Stimulated activated CD4-positive, alpha-beta T cell treated with anti-CD3 and anti-CD28 coated beads, Interleukin-15, amount 100 ng/mL, for 48 hours (primary cell): ENCODE measurements at places on chromosomes 16 and 17.

DNA sequence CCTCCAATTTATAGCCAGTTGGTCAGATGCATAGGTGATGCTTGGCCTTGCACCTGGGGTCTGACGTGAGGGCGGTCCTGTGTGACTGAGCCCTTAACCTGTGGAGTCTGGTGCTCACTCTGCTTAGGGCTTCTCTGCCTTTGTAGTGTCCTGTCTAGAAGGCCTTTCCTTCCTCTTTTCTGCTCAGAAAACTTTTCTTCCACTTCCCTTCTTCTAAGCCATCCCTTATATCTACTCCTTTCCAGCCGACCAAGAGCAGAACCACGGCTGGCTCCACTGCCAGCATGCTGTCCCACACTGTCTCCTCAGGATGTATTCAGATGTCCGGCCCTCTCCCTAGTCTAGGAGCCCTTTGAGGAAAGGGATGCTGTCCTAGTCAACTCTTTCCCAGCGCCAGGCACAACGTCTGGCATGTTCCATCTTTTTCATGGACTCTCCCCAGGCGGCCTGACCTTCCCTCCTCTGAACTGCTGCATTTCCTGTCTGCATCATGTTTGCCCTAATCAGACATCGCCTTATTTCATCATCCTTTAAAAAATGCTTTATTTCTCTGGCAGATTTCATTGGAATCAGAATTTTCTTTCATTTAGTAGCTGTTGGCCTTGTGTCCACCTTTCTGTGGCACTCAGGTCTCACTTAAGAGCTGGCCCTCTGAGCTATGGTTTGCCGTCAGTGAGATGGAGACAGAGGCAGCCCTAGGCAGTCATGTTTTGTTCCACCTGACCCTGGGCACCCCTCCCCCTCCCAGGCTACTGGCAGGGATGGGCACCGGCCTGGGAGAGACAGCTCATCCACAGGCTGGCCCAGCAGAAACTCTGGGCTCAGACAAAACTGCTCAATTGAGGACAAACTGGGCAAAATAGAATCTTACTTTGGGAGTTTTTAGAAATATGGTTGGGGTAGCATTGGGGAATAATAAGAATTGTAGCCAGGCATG is 15.5 kb upstream of the BRCA1 start:
- no peak for DNase-seq

DNA sequence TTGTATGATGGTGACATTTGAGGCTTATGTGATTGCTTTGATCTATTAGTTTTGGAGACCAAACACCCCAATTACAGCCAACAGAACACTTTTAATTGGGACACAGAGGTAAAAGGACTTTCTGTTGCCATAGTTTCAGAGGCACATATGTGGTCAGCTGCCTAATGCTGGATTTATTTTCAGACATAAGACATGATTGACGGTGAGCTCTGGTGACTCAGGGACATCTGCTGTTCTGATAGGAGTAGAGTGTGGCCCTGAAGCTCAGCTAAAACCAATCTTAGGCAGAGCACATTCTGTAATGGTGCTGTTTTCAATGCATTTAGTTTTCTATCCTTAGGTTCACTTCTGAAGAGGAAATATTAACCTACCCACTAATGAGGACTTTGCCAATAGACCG is 247.1 kb downstream of the UTP18 start:
- DNase-seq = no peak

DNA sequence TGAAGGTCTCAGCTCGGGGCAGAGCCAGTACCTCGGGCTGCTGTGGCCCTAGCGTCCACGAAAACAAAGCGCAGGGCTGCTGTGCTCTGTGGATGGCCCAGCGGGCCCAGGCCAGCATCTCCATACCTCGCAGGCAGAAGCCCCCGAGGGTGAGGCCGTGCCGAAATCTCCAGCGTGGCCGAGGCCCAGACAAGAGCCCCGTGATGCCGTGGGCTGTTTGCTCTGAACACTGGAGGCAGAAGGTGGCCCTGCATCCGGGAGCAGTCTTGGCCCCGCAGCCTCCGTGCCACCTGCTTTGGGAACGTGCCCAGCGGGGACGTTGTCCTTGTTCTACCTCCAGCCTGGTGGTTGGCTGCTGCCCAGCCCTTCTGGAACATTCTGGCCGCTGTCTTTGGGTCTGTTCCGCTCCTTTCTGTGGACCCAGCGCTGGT is 121.4 kb downstream of the BANP start:
- no peak for DNase-seq

- no peak for DNase-seq
These were observed 5.3 kb upstream of the EIF4A3 start for GRCh38 chr17:80152081-80152702.

DNA sequence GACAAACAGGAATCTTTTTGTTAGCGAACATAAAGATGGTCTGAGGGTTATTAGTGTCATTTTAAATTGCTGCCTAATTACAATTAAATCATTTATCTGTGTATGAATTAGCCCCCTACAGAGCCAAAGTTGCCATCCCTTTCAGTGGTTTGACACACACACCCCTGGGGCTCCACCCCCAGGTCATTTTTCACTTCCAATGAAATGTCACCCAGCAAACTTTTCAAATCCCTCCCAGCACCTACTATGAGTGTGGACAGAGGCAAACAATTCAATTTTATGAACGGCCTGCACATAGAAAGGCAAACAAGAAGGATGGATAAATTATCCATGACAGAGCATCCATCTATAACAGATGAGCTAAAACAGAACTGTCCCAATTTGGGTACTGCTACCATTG is 2.4 kb downstream of the MYH10 start:
- no peak for DNase-seq

GRCh38 chr17:78621720-78622490 is 44.7 kb upstream of the DNAH17 start:
- DNase-seq = no peak

DNA sequence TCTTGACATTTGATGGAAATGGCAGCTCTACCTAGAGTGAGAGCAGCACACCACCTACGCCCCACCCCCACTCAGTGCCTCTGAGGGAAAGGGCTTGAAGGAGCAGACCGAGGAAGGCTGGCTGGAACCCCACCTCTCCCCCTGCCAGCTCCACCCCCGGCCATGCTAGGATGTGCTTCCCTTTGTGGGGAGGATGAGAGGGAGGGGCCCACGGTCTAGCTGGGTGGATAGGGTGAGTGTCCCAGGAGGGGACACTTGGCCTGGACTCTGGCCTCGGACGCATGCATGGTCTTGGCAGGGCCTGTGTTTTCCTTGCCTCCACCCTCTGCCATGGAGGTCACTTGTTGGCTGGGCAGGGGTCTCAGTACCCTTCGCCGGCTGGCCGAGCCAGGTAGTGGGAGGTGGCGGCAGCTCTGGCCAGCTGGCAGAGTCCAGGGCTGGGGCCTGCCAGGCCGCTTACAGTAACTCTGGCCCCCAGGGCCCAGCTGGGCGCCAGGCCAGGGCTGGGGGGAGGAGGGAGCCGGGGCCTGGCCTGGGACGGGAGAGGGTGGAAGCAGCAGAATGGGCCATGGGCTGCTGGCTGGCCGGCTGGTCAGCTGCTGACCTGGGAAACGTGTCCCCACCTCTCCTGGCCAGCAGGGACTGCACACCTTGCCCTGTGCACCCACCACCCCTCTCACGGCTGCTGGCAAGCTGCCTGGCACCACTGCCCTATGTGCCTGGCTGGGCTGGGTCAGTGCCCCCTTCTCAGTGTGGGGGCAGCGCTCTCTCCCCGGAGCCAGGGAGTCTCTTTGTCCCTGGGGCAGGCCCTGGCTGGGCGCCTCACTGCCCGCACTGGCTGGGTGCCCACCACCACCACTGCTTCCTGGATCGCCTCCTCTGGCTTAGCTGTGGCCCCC is 23.0 kb downstream of the RARA start:
- DNase-seq = no peak

DNA sequence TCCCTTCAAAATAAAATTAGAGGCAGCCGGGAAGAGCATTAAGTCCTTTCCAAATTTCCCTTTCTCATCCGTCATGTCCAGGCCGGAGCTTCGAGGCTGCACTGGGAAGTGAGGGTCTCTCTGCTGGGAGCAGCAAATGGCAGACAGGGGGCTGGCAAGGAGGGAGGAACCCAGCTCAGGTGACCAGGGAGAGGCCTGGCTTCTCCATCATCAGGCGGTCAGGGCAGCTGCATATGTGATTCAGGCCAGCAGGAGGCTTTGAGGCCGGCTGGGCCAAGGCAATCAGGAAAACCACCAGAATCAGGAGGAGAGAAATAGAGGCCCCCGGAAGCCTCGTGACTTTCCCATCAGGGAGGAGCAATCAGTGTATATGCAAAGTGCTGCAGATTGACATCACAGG is 85.0 kb upstream of the RPL38 start:
- DNase-seq = no peak

DNA sequence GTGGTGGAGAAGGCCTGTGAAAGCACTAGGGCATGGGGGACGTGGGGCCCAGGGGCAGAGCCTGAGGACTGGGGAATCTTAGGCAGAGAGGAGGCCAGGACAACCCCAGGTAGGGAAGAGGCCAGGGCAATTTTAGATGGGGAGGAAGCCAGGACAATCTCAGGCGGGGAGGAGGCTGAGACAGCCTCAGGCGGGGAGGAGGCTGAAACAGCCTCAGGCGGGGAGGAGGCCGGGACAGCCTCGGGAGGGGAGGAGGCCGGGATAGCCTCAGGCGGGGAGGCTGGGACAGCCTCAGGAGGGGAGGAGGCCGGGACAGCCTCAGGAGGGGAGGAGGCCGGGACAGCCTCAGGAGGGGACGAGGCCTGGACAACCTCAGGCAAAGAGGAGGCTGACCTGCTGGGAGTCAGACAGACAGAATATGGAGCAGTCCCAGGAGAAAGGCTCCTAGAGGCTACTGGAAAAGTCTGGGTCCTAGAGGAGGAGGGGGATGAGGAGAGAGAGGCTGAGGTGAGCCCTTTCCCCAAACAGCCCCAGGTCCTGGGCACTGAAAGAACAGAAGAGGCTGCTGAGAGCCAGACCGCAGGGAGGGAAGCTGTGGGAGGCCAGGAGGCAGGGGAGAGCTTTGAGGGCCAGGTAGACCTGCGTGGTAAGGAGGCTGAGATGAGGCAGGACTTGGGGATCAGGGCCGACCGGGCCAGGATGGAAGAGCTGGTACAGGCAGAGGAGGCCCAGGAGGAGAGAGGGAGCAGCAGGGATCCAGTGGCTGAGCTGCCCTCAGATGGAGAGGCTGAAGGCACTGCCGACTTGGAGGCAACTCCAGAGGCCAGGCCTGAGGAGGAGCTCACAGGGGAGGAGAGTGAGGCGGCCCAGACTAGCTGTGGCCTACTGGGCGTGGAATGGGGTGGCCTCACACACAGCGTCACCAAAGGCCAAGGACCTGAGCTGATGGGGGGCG is 1.6 kb downstream of the APOBR start:
- no peak for DNase-seq

DNA sequence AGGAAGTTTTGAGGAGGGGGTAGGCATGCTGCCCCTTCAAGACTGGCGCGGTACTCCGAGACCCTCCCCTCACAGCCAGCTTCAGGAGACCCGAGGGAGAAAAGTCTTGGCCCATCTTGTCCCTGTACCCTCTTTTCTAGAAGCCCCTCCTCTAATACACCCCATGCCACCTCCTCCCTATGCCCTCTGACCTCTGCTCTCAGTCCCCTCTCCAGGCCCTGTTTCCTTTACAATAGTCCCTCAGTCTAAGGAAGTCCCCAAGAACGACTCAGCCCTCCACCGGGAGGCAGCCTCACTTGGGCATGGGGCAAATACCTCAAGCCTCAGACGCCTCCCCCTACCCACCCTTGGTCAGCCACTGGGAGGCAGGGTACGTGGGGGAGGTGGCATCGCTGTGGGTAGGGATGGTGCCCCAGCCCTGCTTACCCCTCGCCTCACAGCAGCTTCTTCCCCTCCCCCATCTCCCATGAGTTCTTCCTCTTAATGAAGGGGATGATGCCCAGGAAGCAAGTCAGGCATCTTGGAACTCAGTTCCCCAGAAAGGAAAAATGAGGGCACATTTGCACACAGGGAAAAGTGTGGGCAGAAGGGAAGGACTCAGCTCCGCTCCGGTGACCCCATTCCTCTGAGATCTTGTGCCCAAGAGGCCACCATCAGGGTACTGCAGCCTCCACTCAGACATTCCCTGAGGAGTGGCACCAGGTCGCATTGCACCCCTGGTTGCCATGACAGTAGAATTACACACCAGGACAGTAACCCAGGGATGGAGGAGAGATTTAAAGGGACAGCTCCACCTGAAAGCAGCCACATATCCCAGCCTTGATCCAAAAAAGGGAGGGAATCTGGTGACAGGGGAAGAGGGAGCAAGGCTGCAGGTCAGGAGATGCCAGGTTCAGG is 6.2 kb downstream of the MPP2 start:
- DNase-seq = no peak

- no peak for DNase-seq
These were observed 1.9 kb upstream of the LCMT1 start for GRCh38 chr16:25109643-25110042.

DNA sequence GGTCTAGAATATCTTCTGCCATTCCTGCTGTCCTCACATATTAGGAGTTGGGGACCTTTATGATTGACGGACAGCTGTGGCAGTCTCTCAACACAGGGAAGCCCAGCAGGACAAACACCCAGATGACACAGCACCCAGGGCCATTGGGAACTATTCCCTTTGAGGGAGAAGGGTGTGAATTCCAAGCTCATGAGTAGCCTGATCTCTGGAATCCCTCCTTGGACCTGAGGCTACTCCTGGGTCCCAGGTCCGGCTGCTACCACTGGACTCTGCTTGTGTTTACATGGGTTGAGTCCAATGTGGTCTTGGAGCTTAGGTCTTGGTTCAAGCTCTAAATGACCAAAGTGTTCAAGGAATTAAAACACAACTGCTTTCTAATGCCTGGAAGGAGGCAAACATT is 78.9 kb downstream of the SLC6A2 start:
- no peak for DNase-seq

GRCh38 chr17:77905266-77905665 is 53.2 kb upstream of the TNRC6C start:
- DNase-seq = no peak

DNA sequence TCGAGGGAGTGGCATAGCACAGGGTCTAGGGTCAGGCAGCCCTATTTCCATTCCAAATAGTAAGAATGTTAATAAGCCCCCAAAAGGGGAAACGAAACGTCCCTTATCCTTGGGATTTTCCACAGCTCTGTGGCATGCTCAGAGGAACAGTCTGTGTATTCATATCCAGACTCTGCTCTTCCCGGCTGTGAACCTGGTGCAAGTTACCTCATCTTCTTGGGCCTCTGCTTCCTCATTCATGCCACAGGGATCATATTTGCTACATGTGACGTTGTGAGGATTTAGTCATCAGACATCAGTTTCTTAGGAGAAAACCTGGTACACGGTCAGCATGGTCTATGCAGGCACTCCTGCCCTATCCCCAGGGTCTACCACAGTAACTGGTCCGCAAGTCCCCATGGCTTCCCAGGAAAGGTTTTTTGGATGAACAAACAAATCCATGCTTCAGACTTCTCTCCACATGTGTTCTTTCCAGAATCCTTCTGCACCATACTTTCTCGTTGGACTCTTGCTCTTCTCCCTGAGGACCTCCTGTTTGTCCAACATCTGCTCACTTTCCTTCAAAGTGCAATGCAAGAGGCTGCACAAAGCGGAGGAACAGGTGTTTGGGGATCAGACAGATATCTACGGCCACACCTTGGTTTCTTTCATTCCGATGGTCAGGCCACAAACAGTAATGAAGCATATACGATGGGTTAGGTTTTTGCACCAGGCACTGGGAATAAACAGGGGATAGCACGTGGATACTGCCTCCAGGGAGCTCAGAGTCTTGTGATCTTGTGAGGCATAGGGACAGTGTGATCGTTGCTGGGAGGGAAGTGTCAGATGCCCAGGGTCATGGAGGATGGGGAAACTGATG is 17.7 kb downstream of the GLP2R start:
- DNase-seq = no peak
